HTR-8/SVneo (cell line): ENCODE measurements at places on chromosomes 2 and 18.

DNA sequence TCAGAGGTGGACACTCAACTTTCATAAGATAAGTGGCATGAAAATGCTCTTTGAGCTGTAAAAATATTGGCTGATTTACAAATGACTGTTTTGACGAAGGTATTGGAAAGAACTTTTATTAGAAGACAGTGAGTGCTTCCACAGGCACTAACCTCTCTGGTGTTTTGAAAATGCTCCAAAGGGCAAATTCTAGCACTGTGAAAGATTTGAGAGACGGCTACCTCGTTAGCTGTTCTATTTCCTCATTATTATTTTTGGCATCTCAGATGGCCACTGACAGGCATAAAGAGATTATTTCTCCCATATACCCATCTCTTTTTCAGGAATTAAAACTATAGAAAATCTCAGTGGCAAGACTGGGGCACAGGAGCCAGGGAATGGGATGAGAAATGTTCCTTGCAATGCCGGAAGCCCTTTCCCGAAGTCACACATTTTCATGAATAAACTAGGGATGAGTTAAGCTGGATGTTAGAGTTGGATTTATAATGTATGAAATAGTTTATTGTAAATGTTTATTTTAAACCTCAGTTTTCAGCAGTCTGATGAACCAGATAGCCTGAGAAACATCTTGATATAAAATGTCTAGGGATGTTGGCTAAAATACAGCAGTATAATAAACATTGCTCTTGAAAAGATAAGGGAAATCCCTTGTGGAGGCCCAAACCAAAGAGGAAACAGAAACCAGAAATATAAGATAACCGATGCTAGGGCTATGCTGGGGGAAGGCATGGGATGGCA lies 175.7 kb downstream of the ASB1 start:
- DNase-seq, result no peak

GRCh38 chr2:67083951-67084350 lies 313.2 kb upstream of the ETAA1 start:
- DNase-seq, result no peak

DNA sequence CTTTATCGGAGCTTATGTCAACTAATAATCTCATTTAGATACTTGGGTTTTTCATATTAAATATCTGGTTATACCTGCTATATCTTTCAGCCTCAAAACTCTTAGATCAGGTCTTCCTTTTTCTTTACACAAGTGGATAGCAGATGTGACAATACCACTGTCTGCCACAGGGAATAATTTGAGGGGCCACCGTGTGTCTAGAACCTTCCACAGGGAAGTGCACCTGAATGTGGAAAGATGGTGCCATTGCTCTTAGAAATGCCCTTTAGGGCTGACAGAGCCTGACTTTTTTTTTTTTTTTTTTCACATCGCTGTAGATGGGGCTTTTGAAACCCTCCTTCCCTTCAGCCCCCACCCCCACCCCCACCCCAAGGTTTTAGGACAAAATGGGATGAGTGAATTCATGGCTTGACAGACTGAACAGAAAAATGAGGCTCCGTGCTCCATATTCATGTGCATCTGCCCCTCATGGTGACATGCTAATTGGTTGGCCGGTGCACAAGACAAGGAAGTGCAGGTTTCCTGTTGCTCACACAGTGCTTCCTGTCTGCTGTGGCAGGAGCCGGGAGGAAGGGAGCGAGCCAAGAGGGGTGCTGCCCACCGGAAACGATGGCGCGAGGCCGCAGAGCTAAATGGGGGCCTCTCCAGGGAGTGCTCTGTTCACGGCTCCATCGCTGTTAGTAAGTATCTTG lies 246.0 kb downstream of the LDLRAD4 start:
- DNase-seq, result no peak

GRCh38 chr2:20021405-20022009 lies 9.0 kb upstream of the MATN3 start:
- no peak for DNase-seq
